NCI-H1436 (cell line): ENCODE measurements at places on chromosomes 3 and 15.

- no peak for DNase-seq
Measured at GRCh38 chr15:40595219-40595618, 1.2 kb downstream of the KNL1 start.

GRCh38 chr3:184693011-184693975 is 18.6 kb downstream of the MAGEF1 start:
- no peak for DNase-seq

DNA sequence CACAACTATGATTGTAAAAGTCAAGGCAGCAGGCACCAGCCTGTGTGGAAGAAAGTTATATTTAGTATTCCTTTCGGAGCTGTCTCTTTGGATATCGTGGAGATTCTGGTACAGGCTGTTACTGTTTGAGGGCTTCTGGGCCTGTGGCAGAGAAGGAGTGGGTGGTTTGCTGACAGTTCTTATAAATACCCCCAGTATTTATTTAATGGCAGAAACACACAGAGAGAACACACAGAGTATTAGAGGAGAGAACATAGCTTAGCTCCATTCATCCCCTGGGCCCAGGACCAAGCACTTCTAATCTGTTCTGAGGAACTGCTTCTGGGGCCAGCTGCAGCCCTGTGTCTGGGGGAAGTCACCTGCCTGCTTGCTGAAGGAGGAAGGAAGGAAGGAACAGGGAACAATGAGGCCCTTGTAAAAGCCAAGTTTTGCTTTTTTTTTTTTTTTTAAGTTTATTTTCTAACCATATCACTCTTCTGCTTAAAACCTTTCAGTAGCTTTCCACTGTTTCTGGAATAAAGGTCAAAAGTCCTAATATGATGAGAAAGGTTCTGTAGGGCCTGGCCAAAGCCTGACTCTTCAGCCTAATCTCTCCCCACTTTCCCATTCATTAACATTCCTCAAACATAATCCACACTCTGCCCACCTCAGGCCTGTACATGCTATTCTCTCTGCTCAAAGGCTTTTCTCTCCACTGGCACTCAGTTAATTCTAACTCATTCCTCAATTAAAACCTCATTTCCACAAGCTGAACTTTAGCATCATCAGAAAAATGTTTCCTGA is 11.8 kb upstream of the PP2D1 start:
- DNase-seq = no peak

- DNase-seq = no peak
Measured at GRCh38 chr3:109396806-109397205, 59.5 kb upstream of the DPPA4 start.

GRCh38 chr15:59230531-59231055 is 23.9 kb downstream of the LDHAL6B start:
- no peak for DNase-seq

GRCh38 chr3:185052631-185053030 is 100.2 kb downstream of the C3orf70 start:
- no peak for DNase-seq

GRCh38 chr3:43979645-43980044 is 262.0 kb upstream of the TOPAZ1 start:
- DNase-seq = no peak

DNA sequence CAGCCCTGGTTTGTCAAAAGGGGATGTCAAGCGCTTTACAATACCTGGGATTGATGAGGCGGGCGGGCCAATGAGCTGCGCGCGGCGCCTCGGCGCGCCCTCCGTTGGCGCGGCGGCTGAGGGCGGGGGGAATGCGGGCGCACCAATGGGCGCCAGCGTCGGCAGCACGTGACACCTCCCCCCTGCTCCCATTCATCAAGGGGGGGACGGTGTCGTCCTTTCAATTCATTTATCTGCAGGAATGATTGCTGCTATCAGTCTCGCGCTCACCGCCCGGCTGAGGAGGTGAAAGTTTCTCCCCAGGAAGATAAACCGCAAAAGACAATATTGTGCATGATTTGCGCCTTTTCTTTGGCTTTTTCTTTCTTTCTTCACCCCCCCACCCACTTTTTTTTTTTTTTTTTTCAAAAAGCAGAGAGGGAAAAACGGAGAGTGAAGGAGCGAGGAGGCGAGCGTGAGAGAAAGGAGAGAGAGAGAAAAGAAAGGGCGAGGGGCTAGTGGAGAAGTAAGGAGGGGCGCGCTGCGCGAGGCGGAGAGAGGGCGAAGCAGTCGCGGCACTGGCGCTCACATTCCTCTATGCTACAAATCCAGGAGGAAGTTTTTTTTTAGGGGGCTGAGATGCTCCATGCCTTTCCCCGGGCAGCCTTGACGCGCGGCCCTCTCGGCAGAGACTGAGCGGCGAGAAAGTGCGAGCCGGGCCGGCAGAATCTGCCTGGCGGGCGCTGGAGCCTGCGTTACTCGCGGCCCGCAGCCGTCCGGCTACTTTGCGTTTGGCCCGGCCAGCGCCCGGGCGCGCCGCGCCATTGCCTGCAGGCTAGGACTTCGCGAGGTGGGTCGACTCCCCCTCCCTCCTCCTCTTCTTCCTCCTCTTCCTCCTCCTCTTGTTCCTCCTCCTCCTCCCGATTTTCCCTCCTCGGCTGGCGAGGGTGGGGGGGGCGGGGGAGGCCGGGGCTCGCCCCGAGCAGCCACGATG is at the start of gene ZIC1:
Gene ZIC1, plus strand, starts transcription at position 223 of the 973 bp plus-strand sequence. Its CDS starts 748 bp downstream, at position 971.
- DNase-seq = no peak

DNA sequence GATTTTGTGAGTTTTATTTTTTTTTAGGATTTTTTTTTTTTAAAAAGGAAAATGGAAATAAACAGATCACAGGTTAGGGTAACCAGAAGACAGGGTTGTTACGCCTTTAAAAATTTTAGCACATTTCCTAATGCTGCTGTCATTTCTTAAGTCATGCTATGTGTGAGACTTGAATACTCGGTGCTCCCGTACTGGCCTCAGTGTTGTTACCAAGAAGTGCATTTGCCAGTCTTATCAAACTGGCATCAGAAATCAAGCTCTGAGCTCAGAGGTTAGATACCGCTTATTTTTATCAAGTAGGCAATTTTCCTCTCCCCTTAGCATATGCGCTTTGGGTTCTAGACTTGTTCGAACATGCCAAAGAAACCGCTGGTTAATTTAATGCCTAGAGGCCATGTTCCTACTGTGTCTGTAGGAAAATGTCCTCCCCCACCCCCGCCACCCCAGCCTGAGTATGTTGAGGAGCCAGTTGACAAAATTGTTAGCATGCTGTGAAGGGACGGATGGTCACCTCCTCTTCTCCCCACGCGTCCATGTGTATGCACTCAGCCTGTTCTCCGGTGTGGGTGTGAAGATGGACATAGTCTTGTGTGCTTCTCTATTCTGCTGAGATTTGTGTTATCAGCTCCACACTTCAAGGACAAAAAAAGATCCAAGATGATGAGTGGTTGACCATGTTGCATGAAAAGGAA is 88.9 kb downstream of the ITPR1 start:
- DNase-seq = no peak

DNA sequence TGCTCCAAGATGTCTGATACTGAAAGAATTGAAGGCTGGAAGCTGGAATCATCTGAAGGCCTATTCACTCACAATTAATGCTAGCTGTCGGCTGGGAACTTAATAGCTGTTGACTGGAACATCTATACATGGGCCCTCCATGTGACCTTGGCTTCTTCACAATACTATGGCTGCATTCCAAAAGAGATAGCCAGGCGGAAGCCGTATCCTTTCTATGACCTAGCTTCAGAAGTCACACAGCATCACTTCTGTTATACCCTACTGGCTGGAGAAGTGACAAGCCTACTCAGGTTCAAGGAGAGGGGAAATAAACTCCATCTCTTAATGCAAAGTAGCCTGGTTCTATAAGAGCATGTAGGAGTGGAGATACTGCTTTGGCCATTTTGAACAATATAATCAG is 50.9 kb upstream of the SPRED1 start:
- no peak for DNase-seq

- DNase-seq = no peak
Measured at GRCh38 chr3:123961508-123961856, 453 bp upstream of the CCDC14 start.
